ENCODE measurements at places on chromosomes 1 and 21. TPM values are rescaled to one million over a fixed set of nuclear protein-coding genes. Genes with fewer than 3 reads are reported as not detected.

- DNase-seq: no peak
Observed at GRCh38 chr1:182867861-182868260, 28.7 kb downstream of the DHX9 start.

Gene SYTL1
- 0.81 TPM for total RNA-seq

GRCh38 chr1:107704911-107705310, 260.1 kb downstream of the VAV3 start:
- DNase-seq: no peak

Gene SLC30A10
- total RNA-seq: not detected

Gene DIO1
- total RNA-seq: not detected

Gene LBR
- 18.2 TPM for total RNA-seq

Gene CDC42BPA
- 41.0 TPM for total RNA-seq

DNA sequence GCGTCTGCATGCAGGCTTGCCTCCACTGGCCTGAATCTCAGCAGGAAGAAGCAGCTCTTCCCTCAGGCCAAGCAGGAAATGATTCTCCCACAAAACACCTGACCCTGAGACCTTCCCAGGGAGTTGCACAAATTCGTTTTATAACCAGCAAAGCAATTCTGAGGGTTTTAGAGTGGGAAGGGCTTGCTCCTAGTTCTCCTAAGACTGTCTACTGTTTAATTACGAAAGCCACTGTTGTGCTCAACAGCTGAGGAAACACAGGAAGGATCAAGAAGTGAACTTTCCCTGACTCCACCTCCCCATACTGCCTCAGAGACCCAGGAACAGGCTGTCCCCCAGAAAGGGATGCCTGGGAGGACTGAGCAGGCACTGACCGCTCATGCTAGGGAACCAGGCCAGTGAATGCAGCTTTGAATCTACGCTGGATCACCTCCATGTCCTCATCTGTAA, 37.0 kb upstream of the PUM1 start:
- no peak for DNase-seq

Gene DYNLT4
- total RNA-seq: 0.71 TPM

Gene PLPP3
- 85.1 TPM for total RNA-seq

Gene PEX19
- 92.6 TPM for total RNA-seq

- DNase-seq: no peak
Observed at GRCh38 chr1:244010703-244011123, 40.4 kb upstream of the ZBTB18 start.

GRCh38 chr1:1433804-1434130, 1.7 kb upstream of the VWA1 start:
- DNase-seq: peak; percentile 76
